Small intestine (tissue), 16 donors: ENCODE measurements at places on chromosomes 13 and 19. TPM values are rescaled to one million over a fixed set of nuclear protein-coding genes. Genes with fewer than 3 reads are reported as not detected.

DNA sequence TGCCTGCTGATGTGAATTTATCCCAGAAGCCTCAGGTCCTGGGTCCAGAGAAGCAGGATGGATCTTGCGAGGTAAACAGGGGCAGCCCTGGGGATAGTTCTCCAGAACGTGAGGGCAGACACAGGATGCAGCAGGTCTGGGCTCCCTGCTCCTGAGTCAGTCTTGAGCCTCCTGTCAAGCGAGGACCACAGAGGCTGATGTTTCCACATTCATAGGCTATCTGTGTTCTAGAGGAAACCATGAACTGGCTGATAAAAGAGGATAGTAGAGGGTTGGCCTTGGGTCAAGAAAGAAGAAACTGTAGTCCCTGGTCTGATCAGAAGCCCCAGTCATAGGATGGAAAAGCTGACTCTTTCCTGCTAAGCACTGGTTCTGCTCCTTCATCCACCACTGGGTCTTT, 2.2 kb downstream of the ZNF175 start:
- no peaks in the 10 kb centered on the region for H3K27me3 ChIP-seq
- DNase-seq: no peak

DNA sequence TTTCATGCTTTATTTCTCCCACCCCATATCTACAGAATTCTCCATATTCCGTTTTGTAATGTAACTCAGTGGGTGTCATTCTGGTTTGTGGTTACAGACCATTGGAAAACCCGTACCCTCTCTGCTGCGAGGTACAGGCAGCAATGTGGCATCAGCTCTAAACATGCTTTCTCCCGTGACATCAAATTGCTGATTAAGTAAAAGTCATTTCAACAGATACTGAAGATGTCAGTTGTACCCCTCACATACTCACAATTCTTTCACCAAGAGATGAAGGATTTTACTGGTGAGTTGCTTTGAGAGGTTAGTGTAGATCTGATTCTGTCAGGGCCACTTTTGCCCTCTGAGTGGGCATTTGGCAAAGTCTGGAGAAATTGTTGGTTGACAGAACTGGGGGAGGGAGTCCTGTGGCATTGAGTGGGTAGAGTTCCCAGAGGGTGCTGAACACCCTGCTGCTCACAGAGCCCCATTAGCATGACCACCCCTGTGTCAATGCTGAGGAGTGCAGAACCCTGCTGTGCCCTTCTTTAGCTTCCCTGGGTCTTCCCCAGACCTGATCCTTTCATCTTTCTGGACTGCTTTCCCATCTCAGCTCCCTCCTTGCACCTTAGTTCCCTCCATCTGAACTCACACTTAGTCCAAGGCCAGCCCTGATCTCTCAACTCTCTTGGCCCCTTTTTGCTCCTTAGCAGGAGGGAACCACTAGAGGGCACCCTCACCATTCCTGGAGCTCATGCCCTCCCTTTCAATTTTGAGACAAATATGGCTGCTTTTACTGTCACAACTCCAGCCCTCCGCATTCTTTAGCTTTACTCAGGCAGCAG, 39.9 kb upstream of the CEACAM8 start:
- H3K4me1 ChIP-seq: no peaks in the 10 kb centered on the region
- no peak overlapping the region for H3K4me3 ChIP-seq
- no peak overlapping the region for H3K27ac ChIP-seq
- peak; percentile 3 for DNase-seq
- H3K36me3 ChIP-seq: no peaks in the 10 kb centered on the region

DNA sequence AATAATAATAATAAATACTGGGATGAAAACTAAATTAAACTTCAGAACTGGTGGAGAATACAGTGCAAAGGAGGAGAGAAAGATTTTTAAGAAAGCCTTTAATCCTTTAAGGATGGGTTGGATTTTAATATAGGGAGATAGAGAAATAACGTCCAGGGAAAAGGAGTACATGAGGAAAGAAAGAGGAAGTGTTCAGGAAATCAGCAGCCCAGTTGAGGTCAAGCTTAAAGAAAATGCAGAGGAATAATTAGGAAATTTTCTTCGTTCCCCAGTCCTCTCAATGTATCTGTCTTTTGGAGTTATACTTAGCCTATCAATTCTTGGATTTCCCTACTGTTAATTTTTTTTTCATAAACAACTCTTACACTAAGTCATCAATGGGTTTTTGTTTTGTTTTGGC, 47.7 kb downstream of the INTS6 start:
- H3K4me3 ChIP-seq: no peak overlapping the region
- no peaks in the 10 kb centered on the region for H3K4me1 ChIP-seq
- H3K27ac ChIP-seq: no peak overlapping the region
- H3K36me3 ChIP-seq: peaks cover 9% of the 10 kb centered on the region

GRCh38 chr19:10078329-10078728, 7.8 kb upstream of the SHFL start:
- no peak overlapping the region for H3K27ac ChIP-seq
- H3K4me3 ChIP-seq: no peak overlapping the region
- no peaks in the 10 kb centered on the region for H3K36me3 ChIP-seq
- DNase-seq: no peak
- H3K4me1 ChIP-seq: no peaks in the 10 kb centered on the region
- no peaks in the 10 kb centered on the region for H3K27me3 ChIP-seq

GRCh38 chr13:40994581-40995230, 24.4 kb downstream of the ELF1 start:
- H3K27me3 ChIP-seq: no peaks in the 10 kb centered on the region
- no peak overlapping the region for H3K4me3 ChIP-seq
- DNase-seq: no peak
- peaks cover 54% of the 10 kb centered on the region for H3K4me1 ChIP-seq

GRCh38 chr13:40540328-40541044, 126.0 kb downstream of the FOXO1 start:
- H3K4me3 ChIP-seq: no peak overlapping the region
- H3K27ac ChIP-seq: no peak overlapping the region
- H3K4me1 ChIP-seq: no peaks in the 10 kb centered on the region
- DNase-seq: no peak

GRCh38 chr19:55601084-55601483, 996 bp downstream of the ZNF524 start:
- DNase-seq: no peak
- peak overlapping the region; percentile 72 for H3K4me3 ChIP-seq
- peaks cover 5% of the 10 kb centered on the region for H3K4me1 ChIP-seq

DNA sequence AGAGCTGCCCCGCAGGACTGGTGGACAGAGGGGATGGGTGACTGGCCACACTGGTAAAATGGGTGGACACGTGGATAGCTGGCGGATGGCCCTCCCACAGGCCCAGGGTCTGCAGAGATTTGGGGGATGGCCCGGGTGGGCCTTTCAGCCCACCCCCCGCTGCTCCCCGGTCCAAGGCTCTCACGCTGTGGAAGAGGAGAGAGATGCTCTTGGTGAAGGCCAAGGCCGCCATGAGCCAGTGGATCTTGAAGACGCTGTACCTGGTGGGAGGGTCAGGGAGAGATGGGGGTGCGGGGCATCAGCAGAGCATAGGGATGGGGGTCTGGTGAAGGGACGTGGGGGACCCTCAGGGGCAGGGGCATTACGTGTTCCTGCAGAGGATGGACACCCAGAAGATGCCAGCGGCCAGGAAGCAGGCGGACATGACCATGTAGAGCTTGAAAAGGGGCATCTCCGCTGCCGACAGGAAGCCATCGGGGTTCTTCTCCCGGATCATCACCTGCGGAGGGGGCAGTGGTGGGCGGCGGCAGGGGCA, 4.5 kb downstream of the GPR108 start:
- no peaks in the 10 kb centered on the region for H3K36me3 ChIP-seq
- peaks cover 11% of the 10 kb centered on the region for H3K4me1 ChIP-seq
- no peak for DNase-seq
- H3K27ac ChIP-seq: no peak overlapping the region

DNA sequence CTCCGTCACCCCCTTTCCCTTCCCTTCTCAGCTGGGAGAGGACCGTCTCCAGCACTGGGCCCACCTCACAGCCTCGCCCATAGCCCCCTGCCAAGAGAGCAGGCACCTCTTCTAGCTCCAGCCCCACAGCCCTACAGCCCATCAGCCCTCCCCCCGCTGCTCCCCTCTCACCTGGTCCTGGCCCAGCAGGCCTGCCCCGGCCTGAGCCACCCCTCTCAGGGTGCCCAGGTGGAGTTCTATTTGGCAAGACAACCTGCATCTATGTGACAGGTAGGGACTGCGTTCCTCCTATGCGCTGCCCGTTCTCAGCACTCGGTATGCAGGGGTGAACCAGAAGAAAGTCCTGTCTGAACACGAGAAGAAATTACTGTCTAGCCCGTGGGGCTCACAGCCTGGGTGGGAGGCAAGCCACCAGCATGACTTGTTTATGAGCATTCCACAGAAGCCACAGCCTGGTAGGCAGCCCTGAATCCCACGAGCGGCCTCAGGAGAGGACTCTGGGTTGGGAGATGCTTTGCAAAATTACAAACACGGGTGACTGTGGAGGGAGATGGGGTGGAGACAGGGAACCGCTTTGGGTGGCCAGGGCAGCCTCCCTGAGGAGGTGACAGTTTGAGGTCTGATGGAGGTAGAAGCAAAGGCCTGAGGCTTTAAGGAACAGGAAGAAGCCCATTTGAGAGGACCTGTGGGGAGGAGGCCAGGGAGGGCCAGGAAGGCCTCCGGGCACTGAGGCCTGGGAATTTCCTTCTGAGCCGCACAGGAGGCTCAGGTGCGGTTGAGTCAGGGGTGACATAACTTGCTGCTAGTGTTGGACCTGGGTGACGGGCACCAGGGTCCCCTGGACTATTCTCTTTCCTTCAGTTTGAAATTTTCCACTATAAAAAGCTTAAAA, 1.2 kb upstream of the PLEKHF1 start:
- peaks cover 13% of the 10 kb centered on the region for H3K4me1 ChIP-seq
- H3K4me3 ChIP-seq: no peak overlapping the region
- no peak for DNase-seq
- no peaks in the 10 kb centered on the region for H3K27me3 ChIP-seq
- no peaks in the 10 kb centered on the region for H3K36me3 ChIP-seq

GRCh38 chr13:73417012-73417615, 358.3 kb downstream of the KLF5 start:
- DNase-seq: no peak
- H3K4me3 ChIP-seq: no peak overlapping the region
- H3K36me3 ChIP-seq: no peaks in the 10 kb centered on the region
- H3K27me3 ChIP-seq: no peaks in the 10 kb centered on the region
- no peaks in the 10 kb centered on the region for H3K4me1 ChIP-seq

- no peaks in the 10 kb centered on the region for H3K4me1 ChIP-seq
- H3K36me3 ChIP-seq: no peaks in the 10 kb centered on the region
- H3K4me3 ChIP-seq: no peak overlapping the region
- no peak for DNase-seq
Measured at GRCh38 chr13:113422807-113423519, 30.3 kb downstream of the ADPRHL1 start.

DNA sequence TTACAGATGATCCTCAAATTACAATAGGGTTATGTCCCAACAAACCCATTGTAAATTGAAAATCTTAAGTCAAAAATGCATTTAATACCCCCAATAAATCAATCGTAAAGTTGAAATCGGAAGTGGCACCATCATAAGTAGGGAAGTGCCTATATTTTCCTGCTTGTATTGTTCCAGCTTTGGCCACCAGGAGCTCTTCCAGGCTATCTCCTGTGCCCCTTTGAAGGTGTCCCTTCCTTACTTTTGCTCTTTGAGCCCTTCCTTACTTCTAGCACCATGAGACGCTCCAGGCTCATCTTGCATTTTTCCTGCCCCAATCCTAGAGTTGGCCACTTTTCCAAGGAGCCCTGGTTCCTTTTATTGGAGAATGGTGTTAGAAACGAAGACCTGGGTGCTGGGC, 163.0 kb upstream of the TSC22D1 start:
- no peak for DNase-seq
- H3K4me1 ChIP-seq: no peaks in the 10 kb centered on the region
- H3K4me3 ChIP-seq: no peak overlapping the region
- no peaks in the 10 kb centered on the region for H3K27me3 ChIP-seq

DNA sequence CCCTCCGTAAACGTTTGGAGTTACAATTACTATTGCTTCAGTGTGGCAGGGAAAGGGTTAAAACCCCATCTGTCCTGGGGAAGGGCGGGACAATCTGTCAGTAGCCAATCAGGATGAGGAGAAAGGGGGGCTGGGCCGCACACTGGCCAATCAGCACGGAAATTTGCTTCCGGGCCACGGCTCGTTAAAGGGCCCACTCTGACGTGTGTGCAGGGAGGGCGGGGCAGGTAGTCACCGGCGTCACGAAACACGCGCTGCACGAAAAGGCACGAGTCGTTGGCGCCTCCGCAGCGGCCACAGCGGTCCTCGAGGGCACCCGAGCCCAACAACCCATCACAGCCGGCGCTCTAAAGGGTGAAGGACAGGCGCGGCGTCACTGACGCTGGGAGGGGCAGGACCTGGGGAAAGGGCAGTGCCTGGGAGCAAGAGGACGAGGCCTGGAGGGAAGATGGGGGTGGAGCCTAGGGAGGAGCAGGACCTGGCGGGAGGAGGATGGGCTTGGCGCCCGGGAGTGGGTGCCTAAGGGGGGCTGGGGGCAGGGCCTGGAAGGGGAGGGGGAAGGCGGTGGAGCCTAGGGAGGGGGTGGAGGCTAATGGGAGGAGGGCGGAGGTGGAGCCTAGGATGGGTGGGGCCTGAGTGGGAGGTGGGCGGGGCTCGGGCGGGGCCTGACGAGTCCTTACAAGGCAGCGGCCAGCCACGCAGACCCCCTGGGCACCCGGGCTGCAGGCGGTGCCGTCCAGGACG, 4.9 kb downstream of the ADAMTSL5 start:
- H3K27me3 ChIP-seq: no peaks in the 10 kb centered on the region
- peaks cover 52% of the 10 kb centered on the region for H3K4me1 ChIP-seq
- peak; percentile 98 for DNase-seq
- H3K4me3 ChIP-seq: no peak overlapping the region
- H3K36me3 ChIP-seq: peaks cover 39% of the 10 kb centered on the region

DNA sequence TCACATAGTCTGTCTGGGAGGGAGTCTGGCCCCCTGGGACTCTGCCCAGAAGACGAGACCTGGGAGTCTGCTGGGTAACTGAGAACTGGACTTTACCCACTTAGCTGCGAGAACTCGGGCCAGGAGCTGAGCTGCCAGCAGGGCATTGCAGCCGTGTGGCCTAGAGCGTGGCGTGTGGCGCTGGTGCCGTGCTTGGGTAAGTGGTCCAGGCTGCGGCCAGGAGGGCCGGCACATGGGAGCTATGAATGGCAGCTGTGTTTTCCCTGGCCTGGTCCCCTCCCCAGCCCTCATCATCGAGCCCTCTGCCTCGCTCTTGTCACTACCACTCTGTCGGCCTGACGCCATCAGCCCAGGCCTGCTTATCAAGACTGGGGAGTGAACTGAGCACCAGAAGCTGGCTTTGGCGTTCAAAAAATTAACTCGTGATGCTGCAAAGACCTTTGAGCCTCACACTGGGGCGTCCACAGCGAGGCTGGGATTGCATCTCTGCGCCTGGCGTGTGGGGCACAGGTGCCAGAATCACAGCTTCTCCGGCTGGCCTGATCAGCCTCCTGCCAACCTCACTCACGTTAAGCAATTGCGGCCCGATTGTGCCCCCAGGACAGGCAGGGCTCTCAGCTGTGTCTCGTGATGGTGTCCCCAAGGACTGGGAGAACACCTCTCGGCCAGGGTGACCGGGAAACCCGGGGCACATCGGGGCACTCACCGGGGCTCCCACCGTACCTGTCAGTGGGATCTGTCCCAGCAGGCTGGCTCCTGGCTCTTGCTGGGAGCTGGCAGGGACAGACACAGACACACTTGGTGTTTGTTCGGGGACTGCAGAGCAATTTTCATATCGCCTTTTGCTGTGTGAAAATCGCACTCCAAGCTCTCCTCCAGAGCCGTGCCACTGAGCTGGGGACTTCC, 85.9 kb downstream of the KDM4B start:
- no peaks in the 10 kb centered on the region for H3K4me1 ChIP-seq
- H3K27me3 ChIP-seq: no peaks in the 10 kb centered on the region

PCDH17 gene
- 0.22 TPM for polyA plus RNA-seq

TNNT1 gene
- 1.4 TPM for polyA plus RNA-seq

MEF2B gene
- polyA plus RNA-seq: 3.2 TPM

SYDE1 gene
- polyA plus RNA-seq: 0.45 TPM

CSNK1A1L gene
- polyA plus RNA-seq: not detected

REXO1 gene
- 31.8 TPM for polyA plus RNA-seq

TMEM221 gene
- 0.07 TPM for polyA plus RNA-seq

VRK3 gene
- 39.8 TPM for polyA plus RNA-seq

PLPPR3 gene
- polyA plus RNA-seq: not detected
